Activated T-helper 2 cell treated with anti-CD3 and anti-CD28 coated beads, Interferon-gamma antibody, Interleukin-2, Interleukin-4, amounts not matched to agents 10 μg/mL and 5 μg/mL and 100 μg/mL, durations not matched to agents 14 hours and 24 hours and 36 hours (primary cell): ENCODE measurements at places on chromosomes 13 and 19.
A peak's percentile ranks its signal among the peaks of the same experiment; 100 is the strongest.

GRCh38 chr13:96415831-96416385, 326.0 kb downstream of the HS6ST3 start:
- no peak for DNase-seq

DNA sequence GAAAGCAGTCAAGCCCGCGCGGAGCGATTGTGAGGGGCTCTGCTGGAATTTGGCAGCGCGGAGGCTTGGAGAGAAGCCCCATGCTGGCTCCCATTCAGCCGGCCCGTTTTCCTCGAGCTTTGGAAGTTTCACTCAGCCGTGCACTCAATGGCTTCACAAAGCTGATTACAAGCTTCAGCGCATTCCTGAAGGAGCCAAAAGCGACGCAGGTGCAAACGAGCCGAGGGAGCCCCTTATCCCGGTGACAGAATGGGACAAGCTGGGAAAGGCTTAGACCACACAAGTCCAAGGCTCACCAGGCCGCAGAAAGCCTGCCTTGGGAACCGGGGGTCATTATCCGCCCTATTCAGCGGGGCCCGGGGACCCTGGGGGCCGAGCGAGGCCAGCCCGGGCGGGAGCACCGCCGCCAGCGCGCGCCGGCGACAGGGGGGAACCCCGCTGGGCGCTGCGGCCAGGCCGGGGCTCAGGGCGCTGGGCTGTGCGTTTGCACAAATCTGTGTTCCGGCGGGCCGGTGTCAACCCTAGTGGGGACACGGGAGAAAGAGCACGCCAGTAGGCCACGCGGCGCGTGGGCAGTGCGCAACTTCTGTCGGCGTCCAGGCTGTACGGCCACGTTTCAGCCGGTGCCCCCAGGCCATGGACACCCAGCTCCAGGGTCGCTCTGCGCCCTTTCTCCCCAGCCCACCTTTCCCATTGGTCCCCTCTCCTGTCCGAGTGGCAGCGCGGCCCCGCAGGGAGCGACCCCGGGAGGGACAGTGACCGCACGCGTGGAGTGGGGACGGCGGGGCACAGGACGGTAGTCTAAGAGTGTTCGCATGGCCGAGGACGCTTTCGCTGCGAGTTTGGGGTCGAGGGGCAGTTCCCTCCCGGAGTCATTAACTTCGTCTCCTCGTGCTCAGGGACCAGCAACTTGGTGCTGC, 37.3 kb downstream of the SOX1 start:
- no peak for DNase-seq

DNA sequence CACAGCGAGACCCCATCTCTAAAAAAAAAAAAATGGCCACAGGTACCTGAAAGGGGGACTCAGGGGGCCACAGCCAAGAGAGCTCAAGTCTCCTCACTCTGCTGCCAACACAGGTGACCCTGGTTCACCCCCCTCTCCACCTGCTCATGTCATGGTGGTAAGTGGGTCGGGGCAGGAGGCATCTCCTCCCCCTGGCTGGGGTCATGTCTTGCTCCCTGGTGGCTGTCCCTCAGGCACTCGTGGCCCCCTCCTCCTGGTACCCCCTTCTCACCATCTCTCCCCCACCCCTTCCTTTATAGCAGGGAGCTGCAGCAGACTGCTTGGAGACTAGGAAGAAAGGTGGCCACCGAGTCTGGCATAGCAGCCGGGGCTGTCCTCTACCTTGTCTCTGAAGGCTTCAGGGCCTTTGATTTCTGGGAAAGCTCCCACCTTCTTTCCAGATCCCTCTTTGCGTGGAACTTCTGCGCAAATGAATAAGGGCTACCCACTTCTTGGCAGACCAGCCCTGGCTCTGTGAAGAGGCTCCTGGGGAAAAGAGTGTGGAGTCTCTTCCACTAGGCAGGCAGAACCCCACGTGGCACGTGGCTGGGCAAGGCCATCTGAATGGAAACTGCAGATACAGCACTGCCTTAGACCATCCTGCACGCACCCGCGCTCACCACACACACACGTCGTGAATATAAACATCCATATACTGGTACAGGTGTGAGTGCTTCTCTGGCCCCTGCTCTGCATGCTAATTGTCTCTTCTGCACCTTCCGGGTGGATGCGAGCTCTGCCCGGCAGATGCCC, 20.1 kb upstream of the MIER2 start:
- DNase-seq: no peak

- DNase-seq: no peak
Measured at GRCh38 chr19:277131-277530, 14.1 kb downstream of the PLPP2 start.

- peak; percentile 21 for DNase-seq
Measured at GRCh38 chr19:18520848-18521691, 800 bp downstream of the ELL start.

- DNase-seq: no peak
Measured at GRCh38 chr13:58804832-58805231, 1173.3 kb downstream of the PCDH17 start.

GRCh38 chr13:51902776-51903175, 41.0 kb downstream of the CCDC70 start:
- no peak for DNase-seq

- peak; percentile 98 for DNase-seq
Measured at GRCh38 chr19:13986348-13986904, 19.7 kb downstream of the RFX1 start.

DNA sequence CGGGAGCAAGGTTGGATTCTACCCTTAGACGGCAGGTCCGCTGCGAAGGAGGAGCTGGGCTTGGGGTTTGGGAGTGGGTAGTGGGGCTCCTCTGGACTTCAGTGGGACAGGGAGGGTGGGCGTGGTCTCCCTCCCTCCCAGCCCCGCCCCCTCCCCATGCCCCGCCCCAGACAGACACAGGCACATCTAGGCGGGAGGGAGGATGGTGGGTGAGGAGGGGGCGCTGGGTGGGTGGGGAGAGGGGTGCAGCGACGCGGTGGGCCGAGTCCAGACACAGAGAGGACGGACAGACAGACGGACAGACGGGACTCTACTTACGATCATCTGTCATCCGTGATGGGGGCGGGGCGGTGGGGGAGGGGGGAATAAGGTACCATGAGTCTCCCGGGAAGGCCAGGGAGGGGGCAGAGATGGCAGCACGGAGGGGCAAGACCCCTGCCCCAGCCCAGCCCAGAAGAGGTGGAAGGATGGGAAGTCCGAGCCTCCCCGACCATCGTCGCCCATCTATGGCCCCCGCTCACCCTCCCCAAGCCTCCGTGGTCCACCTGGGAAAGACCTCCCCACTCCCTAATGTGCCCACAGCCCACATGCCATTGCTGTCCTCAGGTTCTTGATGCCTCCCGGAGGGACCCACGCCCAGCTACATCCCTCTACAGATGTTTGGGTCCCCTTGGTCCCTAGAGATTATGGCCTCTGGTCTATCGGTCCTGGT, 64.8 kb downstream of the UNC13A start:
- no peak for DNase-seq

- DNase-seq: no peak
Measured at GRCh38 chr13:23690668-23691067, 120.5 kb downstream of the TNFRSF19 start.

DNA sequence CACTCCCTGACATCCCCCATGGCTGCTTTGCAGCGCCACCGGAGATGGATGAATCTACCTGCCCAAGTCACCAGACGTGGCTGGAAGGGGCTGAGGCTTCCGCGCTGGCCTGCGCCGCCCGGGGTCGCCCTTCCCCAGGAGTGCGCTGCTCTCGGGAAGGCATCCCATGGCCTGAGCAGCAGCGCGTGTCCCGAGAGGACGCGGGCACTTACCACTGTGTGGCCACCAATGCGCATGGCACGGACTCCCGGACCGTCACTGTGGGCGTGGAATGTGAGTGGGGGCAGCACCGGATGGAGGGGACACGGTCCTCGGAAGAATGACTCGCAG, 4.6 kb downstream of the ICAM5 start:
- DNase-seq: no peak

GRCh38 chr19:30647891-30648720, 275.9 kb downstream of the ZNF536 start:
- DNase-seq: no peak

DNA sequence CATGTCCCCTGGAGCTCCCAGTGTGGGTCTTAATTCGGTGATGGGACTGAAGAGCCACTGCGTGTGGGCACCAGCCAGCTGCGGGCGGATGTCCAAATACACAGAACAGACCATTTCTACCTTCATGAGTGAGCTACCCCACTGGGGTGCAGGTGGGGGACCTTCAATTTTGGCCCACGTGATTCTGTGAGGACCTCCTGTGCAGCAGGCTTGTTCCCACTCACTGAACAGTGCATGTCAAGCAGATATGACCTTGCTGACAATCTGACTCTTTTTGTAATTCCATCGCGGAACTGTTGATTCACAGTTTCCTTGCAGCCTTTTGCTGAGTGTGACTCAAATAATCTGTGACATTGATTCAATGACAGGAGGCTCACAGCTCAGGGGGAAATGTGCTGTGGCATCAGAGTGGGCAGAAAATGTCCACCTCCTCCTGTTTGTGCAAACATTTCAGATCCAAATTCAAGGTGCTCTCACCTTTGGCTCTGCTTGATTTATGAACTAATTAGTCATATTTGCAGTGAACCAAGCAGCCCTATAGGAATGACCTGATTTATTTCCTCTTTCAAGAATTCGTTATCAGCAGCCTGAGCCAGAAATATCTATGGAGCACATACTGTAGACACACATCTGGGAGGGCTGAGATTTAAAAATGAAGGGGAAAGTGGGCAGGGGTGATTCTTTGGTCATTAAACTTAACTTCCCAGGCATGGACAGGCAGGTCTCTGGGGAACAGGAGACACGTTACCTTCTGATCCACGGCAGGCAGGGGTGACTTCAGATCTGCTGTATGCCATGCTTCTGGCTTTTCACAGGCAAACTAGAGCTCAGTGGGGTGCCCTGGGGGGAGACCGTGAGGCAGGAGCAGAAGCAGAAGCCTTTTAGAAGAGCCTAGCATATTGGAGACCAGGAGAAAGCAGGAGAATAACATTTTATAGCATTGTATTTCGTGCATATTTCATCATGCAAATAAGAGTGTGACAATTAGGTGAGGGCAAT, 170.0 kb upstream of the KL start:
- DNase-seq: no peak

DNA sequence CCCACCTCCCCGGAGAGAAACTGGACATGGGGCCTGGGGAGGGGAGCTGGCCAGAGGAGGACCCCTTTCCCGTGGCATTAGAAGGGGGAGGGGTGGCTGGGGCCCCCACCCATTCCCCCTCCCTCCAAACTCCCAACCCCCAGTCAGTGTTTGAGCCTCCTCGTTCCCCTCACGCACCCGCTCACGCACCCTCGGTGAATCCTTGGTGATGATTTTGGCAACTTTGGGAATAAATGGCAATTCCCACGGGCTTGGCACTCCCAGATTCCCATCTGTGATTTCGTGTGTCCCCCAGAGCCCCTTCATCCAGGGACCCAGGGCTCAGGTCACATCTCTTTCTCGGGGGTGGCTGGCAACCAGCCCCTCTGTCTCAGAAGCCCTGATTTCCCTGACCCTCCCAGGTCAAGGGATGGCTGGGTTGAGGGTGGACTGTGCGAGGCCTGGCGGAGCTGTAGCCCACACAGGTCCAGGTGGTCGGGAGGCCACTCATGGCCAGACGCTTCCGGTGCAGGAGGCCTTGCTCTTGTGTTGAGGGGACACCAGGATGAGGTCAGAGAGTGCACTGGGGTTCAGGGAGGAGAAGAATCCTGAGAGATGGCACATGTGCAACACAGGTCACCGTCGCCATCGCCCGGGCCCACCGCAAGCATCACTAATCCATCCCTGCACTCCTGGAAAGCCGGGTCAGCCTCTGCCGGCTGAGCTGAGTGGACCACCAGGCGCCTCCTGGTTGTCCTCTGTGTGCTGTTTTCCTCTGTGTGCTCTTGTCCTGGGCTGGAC, 20.7 kb downstream of the EPN1 start:
- no peak for DNase-seq

GRCh38 chr13:53143757-53144339, 115.2 kb downstream of the OLFM4 start:
- no peak for DNase-seq

GRCh38 chr19:903266-903797, 9.7 kb downstream of the R3HDM4 start:
- DNase-seq: no peak
